ENCODE measurements at places on chromosomes 3 and 15.

DNA sequence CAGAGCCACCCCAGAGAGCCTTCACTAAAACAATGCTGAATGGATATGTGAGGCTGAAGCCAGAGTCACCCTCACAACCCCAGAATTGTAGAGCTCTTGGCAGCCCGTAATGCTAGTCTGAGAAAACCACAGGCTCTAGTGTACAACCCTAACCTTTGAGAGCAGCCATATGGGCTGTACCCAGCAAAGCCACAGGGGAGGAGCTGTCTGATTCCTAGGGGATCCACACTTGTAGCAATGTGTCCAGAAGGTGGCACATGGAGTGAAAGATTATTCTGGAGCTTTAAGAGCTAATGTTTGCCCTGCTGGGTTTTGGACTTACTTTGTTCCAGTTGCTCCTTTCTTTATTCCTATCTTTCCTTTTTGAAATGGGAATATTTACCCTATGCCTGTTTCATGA, 626.8 kb downstream of the GRM7 start:
- DNase-seq = no peak

DNA sequence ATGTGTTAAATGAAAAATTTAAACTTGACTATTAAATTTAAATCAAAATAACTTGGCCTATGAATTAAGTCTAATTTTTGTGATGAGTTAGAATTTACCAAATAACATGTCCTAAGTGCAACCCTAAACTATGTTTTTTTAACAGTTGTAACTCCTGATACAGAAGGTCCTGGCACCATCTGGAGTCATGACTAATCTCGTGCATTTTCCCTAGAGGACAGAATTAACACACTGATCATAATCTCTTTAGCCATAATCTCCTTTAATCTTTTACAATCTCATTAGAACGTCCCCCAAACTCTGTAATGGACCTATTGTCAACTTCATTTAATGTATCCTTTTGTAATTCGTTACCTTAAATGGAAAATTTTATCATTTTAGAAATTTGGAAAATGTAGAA, 100.6 kb downstream of the SUCNR1 start:
- no peak for DNase-seq

GRCh38 chr15:76168237-76168984, 108.6 kb downstream of the TMEM266 start:
- no peak for DNase-seq

- DNase-seq = no peak
These were observed 841.0 kb downstream of the OTOL1 start for GRCh38 chr3:162337630-162338029.

DNA sequence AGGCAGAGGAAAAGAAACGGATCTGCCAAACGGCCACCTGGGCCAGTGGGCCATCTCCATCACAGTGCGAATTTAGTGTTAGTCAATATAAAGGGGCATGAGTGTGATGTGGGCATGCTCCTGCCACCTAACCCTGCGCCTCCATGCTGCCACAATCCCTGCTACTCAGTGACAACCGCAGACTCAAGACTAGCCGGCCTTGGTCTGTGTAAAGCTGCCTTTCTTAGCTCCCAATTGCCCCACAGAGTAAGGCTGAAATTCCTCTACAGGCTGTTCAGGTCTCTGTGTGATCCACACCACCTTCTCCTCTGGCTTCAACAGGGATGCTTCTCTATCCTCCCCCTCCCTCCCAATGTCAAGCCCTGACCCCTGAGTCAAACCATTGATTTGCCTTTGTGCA, 269.7 kb downstream of the XXYLT1 start:
- DNase-seq = no peak

- no peak for DNase-seq
These were observed 149.9 kb downstream of the ARPP21 start for GRCh38 chr3:35789042-35789831.

DNA sequence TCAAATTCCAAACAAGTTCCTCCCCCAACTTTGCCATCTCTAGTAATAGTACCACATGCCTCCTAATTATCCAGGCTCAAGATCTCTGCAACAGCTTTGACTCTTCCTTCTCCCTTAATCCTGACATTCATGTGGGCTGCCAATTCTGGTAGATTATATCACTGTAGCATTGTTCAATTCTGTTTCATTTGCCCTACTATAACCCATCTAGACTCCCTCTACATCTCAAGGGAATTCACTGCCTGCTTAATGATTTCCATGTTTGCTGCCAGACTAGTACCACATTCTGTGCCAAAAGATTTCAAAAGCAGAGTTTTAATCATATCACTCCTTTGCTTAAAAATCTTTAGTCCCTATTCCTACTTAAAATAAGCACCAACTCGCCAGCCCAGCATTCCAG, 34.6 kb upstream of the PPIB start:
- DNase-seq = no peak

DNA sequence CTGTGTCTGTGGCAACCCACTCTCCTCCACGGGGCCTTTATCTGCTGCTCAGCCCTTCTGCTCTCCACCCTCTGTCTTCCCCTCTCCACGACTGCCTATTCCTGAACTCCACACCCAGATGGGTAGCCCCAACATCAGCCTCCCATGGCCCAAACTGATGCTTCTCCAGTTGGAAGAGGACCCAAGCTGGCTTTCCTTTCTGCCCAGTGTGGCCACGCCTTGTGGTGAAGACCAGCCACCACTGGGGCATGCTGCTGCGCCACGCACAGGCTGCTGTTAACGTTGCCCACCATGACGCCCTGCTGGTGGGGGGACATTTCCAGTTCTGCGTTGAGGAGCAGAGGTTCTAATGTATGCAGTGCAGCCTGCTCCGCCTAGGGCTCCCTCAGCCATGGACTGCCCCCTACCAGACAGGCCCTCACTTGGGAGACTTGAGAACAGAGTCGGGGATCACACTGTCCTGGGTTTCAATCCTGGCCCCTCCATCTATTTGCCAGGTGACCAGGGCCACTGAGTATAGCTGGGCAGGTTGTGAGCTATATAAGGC, 26.9 kb downstream of the CFAP100 start:
- DNase-seq = no peak

DNA sequence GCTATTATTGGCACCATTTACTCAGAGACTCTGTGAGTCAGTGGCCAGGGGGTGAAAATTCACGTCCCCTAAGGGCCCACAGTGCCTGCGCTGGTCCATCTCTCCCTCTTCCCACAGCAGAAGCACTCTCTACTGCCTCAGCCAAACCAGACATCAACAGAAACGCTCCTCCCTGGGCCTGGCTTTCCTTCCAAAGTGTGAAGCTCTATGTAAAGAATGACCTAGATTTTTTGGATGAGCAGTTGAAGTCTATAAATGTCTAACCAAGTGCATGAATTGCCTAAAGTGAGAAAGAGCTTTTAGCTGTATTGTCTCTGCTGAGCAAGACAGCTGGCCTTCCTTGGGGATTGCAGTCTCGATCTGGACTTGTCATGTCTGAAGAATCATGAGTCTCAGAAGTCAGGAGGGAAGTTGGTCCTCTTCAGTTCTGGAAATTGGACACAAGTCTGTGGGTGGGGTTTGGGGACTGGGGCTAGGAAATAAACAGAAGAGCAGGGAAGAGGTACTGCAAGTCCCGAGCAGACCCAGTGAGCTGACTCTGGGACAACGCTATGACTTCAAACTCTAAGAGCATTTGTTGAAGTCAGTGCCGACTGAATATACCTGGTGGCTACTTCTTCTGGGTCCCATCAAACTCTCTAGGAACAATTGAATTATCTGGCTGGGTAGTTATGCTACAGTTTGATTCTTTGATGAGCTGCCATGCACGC, 29.0 kb downstream of the RASGRP1 start:
- DNase-seq = no peak
